ENCODE measurements at places on chromosomes 11 and 22.

DNA sequence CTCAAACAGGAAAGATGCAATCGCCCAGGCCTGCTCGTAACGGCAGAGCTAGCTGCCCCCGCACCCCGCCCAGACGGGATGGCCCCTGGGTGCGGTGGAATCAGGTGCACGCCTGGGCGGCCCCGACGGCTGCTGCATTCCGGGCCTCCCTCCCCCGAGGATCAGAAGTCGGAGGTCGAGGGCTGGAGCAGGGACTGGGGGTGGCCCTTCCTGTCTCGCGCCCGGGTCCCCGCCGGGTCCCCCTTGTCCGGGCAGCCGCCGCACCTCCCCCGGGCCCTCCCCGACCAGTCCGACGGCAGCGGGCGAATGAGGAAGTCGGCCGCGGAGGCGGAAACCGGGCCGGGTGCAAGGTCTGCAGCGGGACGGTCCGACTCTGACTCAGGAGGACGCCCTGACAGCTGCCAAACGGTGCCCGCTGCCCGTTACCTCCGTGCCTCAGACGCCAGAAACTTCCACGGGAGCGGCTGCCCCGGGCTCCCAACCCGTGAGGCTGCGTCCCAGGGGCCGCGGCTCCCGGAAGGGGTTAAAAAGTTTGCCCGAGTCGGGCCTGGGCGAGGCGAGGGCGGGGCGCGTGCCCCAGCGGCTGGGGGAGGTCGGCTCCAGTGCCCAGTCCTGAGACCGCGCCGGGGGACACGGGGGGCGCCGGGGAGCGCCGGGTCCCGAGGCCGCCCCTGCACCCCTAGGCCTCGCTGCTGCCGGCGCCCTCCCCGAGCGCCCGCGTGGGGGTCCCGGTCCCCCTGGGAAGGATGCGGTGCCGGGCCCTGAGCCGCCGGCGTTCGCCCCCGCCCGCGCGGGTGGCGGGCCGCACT lies 663 bp downstream of the MYH9 start:
- peak; percentile 77 for DNase-seq

DNA sequence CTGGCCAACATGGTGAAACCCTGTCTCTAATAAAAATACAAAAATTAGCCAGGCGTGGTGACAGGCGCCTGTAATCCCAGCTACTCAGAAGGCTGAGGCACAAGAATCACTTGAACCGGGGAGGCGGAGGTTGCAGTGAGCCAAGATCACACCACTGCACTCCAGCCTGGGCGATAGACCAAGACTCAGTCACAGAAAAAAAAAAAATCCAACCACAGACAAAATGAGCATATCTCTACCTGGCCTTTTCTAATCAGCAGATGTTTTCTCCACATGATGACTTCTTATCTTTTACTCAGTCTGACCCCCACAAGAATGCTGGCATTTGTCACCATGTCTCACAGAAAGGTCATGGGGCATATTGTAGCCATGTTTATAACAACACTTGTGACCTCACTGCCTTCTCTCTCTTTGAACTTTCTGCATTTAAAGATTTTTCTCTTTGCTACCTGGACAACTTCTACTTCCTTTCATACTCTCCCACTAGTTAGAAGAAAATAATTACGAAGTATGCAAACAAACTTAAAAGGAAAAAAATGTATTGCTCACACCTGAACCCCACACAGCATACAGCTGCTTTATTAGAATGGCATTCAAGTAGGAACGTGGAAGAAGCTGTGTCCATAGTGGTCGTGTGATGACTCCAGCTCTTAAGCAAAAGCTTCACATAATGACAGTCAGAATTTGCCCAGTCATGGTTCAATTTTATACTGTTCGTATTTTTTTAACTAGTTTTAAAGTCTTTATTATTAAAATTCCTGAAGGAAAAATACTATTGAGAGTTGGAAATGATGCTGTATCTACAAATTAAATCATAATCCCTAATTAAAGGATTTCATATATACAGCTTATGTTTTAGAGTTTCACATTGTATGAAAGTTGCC lies 65.4 kb downstream of the ZC3H12C start:
- DNase-seq, result no peak

DNA sequence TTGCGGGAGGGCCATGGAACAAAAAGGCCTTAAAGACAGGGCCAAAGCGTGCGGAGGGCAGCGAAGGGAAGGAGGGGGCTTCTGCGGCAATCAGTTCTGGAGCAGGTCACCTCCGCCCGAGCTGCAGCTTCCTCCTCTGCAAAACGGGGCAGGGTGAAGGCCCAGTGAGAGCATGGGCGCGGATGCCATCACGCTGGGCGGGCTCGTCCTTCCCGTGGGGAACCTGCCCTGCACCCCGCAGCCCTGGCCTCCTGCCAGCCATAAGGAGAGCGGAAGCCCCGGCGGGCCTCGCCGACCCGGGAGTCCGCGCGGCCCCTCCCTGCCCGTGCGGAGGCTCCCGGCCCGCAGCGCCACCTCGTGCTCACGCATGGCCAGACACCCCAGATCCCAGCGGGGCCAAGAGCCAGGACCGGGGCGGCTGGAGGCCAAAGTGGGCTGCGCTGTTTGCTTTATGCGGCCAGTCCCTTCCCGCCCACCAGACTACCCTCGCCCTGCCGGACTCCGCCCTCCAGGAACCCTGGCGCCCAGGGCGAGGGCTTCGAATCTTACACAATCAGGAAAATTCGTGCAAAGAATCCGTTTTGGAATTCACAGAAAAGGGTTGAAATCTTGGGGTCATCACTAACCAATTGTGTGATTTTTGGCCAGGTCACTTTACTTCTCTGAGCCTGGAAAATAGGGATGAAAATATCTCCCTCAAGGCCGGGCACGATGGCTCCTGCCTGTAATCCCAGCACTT lies 16.1 kb downstream of the TSKU start:
- peak; percentile 93 for DNase-seq

GRCh38 chr11:10326012-10326964 lies 21.4 kb downstream of the ADM start:
- no peak for DNase-seq

- DNase-seq, result no peak
Measured at GRCh38 chr11:28144808-28145207, 36.6 kb downstream of the METTL15 start.

DNA sequence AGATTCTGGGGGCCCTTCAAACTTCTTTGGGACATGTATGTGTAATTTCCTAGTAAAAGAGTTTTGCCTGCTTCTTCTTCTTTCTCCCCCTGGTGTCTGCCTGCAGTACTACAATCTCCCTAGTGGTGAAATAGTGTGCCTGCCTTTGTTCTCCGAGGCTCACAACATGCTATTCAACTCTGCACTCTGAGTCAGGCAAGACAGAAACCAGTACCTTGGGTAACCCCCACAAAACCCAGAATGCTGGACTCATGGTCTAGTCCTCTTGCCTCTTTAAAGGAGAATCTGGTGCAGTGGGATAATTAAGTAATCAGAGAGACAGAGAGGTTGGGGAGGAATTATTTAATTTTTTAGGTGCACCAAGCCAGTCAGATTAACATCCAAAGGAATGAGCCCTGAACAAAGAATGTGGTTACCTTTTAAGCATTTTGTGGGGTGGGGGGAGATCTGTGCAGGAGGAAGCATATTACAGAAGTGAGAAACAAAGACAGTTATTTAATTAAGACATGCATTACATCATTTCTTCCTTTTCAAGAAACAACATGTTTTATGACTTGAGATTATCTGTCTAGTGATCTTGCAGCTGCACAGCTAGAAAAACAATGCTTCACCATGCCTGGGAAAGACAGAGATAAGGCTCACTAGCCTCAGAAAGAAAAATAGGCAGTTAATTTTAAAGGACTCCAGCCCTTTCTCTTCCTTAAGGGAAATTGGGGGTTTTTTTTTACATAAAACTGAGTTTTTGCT lies 11.0 kb upstream of the MS4A6A start:
- peak; percentile 32 for DNase-seq

- DNase-seq, result peak; percentile 89
Measured at GRCh38 chr22:41557401-41558240, 3.2 kb upstream of the CSDC2 start.

DNA sequence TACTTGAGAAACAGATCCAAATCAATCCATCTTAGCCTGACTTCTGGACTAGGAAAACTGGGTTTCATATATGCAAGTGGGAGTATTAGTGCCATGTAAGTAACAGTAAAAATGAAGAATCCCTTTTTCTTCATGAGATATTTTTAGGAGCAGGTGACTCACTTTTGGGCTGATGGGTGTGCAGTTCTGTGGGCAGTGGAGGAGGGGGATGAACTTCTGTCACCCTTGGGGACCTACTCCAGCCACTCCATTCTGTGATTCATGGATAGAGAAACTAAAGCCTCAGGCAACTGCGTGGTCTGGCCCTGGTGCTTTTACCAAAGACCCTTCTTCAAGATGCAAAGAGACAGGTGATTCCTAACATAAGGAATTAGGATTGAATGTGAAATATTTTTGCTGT lies 208.6 kb upstream of the NARS2 start:
- no peak for DNase-seq

DNA sequence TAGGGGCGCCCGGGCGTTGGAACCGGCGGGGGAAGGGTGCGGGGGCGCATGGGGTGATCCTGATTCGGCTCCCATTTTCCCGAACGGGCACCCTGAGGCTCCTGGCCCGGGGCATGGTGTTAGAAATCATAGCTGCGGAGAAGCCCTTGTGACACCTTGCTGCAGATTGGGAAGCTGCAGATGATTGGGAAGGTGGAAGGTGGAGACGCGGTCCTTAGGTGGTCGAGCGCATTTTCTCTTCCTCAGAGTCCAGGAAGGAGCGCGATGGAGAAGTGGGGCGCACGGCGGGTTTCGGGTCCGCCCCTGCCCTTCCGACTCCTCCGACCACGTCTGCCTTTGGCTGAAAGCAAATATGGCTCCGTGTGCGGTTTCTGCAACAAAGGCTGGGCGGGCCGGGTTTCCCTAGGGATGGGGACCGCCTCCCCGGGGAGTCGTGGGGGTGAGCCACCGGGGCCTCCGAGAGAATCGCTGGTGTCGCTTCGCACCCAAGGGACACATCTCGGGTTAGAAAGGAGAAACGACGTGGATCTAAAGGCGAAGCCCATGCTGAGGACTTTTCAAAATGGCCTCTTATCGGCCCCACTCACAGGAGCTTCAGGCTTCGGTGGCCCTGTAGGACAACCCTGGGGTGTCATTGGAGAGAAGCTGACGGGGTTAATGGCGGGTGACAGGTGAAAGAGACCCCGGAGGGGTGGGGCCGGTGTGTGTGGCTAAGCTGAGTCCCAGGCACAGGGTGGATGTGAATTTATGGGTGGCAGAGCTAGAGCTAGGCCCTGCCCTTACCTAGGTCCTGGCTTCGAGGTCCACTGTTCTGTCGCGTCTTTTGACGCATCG lies 707 bp upstream of the FTH1 start:
- DNase-seq, result peak; percentile 64

GRCh38 chr11:118132385-118133151 lies 20.1 kb downstream of the SCN4B start:
- DNase-seq, result peak; percentile 1

DNA sequence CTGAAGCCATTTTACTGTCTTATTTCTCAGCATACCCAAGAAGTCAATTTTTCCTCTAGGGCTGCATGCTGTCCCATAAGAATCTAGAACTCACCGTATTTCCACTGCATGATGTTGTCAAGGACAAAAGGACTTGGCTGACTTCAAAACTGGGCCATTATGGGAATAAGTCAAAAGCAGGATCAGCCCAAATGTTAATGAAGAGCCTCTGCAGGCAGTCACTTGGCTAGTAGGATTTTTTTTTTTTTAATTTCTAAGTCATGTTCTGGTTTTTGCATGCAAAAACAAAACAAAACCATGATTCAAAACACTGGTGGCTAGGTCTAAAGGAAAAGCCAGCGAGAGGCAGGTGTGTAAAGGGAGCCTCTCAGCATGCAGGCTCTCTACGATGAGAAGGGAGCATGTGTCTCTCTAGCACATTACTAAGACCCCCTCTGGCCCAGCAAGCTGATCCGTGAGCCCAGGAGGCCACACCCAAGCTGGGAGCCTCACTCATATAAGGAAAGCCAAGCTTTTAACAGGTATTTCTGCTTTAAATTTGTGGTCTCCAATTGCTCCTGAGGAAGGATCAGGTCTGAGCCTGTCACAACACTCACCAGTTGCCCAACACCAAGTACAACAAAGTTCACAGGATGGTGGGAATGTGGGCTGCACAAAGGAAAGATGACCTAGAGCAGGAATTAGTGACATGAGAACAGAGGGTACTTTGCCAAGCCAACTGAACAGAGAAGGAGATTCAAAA lies 21.4 kb upstream of the STK33 start:
- DNase-seq, result no peak

DNA sequence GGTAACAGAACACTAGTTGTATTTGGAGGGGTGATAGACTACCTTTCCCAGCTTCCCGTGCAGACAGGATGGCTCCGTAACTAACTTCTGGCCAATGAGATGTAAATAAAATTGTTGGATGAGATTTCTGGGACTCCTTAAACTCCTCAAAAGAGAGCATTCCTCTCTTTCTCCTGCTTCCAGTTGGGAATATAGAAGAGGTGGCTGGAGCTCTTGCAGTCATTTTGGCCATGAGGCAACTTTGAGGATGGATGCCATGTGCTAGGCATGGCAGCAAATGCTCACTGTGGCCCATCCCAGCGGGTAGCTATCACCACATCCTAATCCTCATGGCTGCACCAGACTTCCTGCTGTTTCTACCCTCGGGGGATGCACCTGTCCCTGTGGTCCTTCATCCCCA lies 7.4 kb downstream of the MB start:
- DNase-seq, result no peak

DNA sequence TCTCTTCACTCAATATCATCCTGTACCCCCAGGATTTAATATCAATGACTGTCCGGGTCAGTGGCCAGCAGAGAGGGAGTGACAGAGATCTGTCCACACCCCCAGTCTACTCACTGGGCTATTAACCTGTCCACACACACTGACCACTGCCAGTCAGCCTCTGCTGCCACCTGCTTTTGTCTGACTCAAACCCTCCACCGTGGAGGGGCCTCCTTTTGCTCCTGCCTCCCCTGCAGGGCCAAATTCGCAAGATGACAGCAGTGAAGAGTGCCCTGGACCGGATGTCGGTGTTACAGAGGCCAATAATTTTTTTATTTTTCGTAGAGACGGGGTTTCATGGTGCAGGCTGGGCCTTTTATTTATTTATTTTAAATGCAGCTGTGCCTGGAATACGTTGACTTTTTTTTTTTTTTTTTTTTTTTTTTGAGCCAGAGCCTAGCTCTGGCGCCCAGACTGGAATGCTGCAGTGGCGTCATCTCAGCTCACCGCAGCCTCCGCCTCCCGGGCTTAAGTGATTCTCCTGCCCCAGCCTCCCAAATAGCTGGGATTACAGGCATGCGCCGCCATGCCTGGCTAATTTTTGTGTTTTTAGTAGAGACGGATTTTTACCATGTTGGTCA lies 5.1 kb downstream of the PDXP start:
- no peak for DNase-seq

GRCh38 chr11:122723576-122723975 lies 68.1 kb downstream of the UBASH3B start:
- no peak for DNase-seq

- peak; percentile 68 for DNase-seq
Measured at GRCh38 chr11:933142-933851, 7.6 kb downstream of the AP2A2 start.

Measured in femur (tissue), 1 donor.